ENCODE measurements at places on chromosomes 3 and 15. TPM values are rescaled to one million over a fixed set of nuclear protein-coding genes. Genes with fewer than 3 reads are reported as not detected.
A peak's percentile ranks its signal among the peaks of the same experiment; 100 is the strongest.

GRCh38 chr3:128429275-128429674 is 37.4 kb downstream of the DNAJB8 start:
- no peak for DNase-seq

DNA sequence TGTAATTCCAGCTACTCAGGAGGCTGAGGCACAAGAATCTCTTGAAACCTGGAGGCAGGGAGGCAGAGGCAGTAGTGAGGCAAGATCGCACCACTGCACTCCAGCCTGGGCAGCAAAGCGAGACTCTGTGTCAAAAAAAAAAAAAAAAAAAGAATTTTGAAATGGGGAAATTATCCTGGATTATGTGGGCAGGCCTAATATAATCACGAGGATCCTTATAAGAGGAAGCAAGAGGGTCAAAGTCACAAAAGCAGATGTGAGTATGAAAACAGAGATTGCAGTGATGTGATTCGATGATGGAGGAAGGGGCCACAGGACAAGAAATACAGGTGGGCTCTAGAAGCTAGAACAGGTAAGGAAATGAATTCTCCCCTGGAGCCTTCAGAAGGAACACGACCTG is 159.6 kb downstream of the LEKR1 start:
- no peak for DNase-seq

DNA sequence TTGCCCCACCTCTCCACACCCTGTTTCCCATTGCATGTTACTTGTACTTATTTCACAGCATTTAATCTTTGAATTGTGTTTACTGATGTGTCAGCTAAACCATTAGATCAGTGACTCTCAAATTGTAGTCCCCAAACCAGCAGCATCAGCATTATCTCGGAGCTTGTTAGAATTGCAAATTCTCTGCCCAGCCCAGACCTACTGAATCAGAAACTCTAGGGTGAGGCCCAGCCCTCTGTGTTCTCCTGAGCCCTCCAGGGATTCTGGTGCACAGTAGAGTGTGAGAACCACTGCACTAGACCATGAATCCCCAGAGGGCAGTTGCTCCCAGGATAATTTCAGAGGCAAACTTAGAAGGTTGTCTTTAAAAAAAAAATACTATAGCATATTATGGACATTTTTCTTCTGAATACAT is 13.0 kb downstream of the PLD1 start:
- DNase-seq: no peak

DNA sequence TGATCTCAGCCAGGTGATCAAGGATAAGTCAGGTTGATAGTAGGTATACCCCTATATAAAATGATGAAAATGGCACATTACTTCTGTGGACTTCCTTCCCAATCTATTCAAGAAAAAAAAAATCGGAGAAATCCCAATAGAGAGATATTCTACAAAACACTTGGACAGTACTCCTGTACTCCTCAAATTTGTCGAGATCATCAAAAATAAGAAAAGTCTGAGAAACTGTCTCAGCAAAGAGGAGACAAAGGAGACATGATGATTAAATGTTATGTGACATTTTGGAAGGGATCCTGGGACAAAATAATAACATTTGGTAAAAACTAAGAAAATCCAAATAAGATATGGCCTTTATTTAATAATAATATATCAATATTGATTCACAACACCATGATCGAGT is 94.6 kb downstream of the DCLK3 start:
- DNase-seq: no peak

GRCh38 chr15:74134387-74135027 is 4.1 kb downstream of the ISLR2 start:
- DNase-seq: peak; percentile 55

DNA sequence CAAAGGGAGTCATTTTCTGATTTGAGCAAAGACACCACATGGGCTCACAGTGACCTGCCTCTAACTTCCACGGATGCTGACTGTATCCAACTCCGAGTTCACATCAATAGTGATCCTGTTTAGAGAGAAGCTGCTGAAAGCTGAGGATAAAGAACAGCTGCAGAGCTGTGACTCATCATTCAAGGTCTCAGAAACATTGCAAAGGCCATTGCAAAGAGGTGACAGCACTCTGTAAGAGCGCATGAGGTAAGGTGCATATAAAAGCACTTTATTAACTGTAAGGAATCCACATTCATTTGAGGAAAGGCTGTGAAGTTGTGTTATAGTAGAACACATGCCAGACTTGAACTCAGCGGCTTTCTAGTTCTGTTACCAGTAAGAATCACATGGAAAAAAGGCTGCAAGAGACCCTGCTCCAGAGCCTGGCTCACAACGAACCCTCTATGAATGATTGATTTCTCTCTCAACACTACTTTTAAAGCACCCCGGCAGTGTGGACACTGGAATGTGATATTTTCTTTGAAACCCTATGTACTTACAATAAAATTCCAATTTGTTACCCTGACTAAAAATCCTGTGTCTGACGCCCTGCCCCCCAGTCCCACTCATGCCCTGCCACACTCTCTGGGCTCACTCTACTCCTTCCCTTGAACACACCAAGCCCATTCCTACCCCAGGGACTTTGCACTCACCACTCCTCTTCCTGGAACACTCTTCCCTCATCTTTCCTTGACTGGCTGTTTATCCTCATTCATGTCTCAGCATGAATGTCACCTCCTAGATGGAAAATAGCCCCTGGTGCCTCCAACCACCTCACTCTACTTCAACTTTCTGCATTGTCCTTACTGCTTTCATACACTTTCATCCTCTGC is 111.2 kb downstream of the LSM3 start:
- peak; percentile 64 for DNase-seq

- no peak for DNase-seq
These were observed 119.9 kb upstream of the RASGRP1 start for GRCh38 chr15:38684440-38685010.

- DNase-seq: no peak
These were observed 205.5 kb upstream of the CD96 start for GRCh38 chr3:111336511-111336910.

DNA sequence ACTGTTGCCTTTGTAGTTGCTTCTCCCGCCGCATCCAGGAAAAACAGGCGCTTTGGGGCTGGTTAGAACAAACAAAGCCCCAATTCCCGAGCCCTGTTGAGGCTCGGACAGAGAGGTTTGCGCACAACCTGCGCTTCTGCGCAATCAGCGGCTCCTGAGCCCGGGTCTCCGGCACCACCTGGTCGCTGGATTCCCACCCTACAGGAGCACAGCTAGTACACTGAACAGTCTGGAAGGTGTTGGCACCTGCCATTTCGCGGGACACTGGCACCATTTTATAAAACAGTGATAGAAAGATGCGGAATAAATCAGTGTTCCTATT is 13.8 kb downstream of the ZIC4 start:
- DNase-seq: no peak

GRCh38 chr15:78922527-78922926 is 22.3 kb downstream of the CTSH start:
- no peak for DNase-seq

DNA sequence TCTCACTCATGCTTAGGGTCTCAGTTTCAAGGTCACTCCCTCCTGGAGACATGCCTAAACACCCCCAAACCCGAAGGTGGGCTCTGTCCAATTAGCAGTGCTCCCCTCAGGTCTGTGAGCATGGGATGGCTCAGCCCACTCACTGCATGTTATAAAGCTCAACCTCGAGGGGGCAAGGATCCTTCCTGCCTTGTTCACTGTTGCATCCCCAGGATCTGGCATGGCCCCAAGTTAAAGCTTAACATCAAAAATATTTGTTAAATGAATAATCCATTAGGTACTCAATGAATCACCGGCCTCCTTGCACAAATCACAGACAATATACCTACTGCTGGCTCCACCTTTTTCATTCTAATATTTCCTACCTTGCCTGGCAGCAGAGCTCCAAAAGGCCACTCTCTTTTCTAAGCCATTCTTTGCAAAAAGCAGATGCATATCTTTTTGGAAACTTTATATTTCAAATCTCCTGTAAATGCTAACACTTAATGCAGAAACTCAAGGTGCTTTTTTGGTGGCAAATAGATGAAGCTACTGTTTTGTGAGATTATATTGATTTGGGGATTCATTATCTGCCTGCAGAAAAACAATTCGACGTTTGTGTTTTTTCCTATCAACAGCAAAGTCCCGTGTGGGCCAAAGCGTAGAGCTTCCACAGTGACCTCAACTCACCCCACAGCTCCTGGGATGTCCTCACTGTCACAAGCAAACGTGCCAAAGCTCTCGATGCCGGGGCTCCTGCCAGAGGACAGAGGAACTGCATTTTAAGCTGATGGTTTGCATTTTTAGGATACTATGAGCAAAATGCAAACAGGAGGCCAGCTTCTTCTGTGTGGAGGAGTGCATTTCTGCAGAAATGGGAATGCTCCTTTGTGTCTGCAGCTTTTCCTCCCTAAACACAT is 35.4 kb downstream of the PCOLCE2 start:
- DNase-seq: no peak

GRCh38 chr15:43775411-43775965 is 1.3 kb downstream of the ELL3 start:
- DNase-seq: peak; percentile 92

DNA sequence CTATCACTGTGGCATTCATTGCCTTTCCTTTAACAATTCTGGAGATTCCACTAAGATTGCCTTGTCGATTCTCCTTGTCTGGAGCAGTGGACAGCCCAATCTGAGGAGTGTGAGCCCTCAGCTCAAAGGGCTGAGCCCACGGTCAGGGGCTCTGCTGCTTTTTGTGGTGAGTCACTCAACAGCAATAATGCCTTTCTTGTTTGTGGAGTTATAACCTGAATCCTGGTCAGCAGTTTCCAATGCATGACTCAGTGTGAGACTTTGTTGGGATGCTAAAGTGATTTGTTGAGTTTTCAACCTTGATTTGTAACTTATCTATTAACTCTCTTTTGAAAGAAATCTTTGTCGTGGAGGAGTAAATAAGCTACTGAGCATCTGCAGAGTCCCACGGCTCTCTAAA is 183.5 kb downstream of the TJP1 start:
- no peak for DNase-seq

DNA sequence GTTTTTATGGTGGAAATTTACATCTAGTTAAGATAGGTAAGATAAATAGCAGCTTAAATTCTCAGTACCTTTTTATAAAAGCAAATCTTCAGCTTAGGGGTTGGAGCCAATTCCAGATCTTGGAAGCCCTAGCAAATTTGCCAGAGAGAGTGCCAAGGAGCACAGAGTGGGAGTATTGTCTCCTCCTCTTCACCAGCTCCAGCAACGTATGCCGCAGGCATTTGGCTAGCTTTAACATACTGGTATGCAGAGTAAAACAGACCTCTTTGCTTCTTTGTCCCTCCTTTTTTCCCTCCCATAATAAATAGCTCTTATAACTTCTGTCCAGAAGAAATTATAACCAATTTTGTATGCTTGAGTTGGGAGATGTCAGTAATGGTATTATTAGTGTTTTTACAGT is 140.4 kb downstream of the DIPK2A start:
- DNase-seq: no peak

GRCh38 chr3:50652709-50653108 is 22.0 kb upstream of the DOCK3 start:
- DNase-seq: peak; percentile 52

- DNase-seq: no peak
These were observed 59.4 kb downstream of the SOX2 start for GRCh38 chr3:181771120-181771519.

GRCh38 chr3:99974989-99975388 is 139.3 kb downstream of the FILIP1L start:
- no peak for DNase-seq

DNA sequence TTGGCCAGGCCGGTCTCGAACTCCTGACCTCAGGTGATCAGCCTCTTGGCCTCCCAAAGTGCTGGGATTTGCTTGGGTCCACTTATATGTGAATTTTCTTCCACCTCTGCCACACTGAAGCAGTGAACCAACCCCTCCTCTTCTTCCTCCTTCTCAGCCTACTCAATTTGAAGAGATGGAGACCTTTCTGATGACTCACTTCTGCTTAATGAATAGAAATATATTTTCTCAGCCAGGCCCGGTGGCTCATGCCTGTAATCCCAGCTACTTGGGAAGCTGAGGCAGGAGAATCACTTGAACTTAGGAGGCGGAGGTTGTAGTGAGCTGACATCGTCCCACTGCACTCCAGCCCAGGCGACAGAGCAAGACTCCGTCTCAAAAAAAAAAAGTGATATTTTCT is 46.8 kb upstream of the GATM start:
- no peak for DNase-seq

GRCh38 chr3:89414270-89414669 is 306.8 kb downstream of the EPHA3 start:
- DNase-seq: no peak

DNA sequence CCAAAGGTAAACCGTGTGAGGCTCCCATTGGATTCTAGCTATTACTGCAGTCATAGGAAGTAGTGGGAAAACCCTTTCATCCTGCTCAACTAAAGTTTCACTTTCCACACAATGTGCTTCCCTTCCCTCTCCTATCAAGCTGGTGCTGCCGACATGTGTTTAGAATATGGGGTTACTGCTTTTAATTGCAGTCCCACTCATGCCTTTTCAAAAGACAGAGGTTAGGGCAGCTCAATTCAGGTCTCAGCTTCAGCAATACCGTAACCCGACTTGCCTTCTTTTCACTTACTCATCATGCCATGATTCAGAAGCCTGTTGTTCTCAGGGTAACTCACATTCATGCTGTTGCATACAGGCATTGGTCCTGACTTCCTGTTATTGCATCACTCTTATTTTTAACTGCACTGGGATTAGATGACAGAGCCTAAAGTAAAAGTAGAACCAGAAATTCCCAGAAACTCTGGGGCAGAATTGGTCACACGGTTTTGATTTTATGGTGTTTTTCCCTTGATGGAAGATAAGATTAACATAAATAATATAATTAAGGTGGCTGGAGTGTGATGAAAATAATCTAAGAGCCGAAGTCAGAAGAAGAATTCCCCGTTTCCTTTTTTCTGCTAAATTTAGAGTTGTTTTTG is 45.7 kb downstream of the C2CD4B start:
- no peak for DNase-seq

DNA sequence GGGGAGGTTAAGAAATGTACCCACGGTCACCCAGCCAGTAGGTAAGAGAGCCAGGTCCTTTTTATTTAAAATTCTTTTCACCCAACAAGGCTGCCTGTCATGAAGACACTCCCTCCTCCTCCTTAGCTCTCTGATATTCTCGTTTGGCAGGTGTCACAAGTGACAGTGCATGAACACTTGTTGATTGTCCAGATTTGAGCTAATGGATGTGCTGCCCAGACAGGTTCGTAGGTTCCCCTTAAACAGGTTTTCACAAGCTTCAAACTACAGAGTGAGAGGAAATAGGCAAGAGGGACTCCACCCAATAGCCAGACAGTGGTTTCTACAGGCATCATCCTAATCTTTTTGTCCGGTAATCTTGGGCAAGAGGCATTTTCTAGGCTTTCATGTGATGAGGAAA is 32.2 kb downstream of the ATP13A4 start:
- no peak for DNase-seq

GRCh38 chr3:164507886-164508285 is 570.4 kb downstream of the SI start:
- no peak for DNase-seq

- DNase-seq: no peak
These were observed 299.3 kb upstream of the LYSMD4 start for GRCh38 chr15:100032358-100033085.

The SENP8 gene
- total RNA-seq: 2.6 TPM

The ATP10A gene
- 4.5 TPM for total RNA-seq

The CCR8 gene
- total RNA-seq: not detected

The ZNF662 gene
- total RNA-seq: 13.6 TPM

The GOLGA6L7 gene
- not detected for total RNA-seq

The TMEM207 gene
- not detected for total RNA-seq

The C3orf49 gene
- not detected for total RNA-seq

The WDR93 gene
- total RNA-seq: not detected

The GOLGA6B gene
- total RNA-seq: not detected

The SPTSSB gene
- 0.66 TPM for total RNA-seq

The TMEM40 gene
- total RNA-seq: not detected

The CD86 gene
- total RNA-seq: 5.1 TPM

The COL8A1 gene
- 0.75 TPM for total RNA-seq

The NLGN1 gene
- 14.3 TPM for total RNA-seq

The KLHL6 gene
- total RNA-seq: 1.9 TPM

The SMAD6 gene
- 12.8 TPM for total RNA-seq

All from mucosa of descending colon (tissue), 3 donors.